ENCODE measurements at places on chromosomes 11 and 22.

- DNase-seq: no peak
These were observed 96.9 kb upstream of the PITPNB start for GRCh38 chr22:28015676-28016601.

- DNase-seq: no peak
These were observed 742.1 kb upstream of the TENM4 start for GRCh38 chr11:80182901-80183300.

GRCh38 chr11:17012712-17013547, 1.3 kb downstream of the PLEKHA7 start:
- DNase-seq: no peak

DNA sequence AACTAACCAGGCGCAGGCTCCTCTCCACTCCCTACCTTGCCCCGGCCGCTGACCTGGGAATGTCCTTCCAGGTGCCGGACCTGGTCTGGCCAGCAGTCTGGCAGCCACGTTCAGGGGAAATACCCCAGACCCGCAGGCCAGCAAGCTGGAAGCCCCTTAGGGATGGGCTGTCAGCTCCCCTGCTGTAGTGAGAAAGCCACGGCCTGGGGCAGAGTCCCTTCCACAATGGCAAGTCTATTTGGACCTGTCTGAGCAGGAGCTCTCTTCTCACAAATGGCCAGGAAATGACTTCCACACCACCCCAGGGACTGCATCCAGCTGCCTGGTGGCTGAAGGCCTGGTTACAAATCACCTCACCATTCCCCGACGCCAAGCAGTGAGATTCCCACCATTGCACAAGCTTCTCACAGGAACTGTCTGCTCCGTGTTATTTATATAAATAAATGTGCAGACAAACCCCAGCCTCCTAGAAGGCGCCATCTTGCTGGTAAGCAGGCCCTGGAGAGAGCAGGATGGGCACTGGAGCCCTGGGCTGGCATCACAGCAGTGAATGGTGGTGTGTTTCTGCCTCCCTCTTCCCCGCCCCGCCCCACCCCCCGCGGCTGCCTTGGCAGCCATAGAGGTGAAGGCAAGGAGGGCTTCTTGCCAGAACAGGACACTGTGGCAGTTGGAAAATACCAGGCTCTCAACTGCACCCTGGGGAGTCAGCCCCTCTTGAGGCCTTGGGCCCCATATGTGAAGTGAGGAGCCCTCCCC, 23.7 kb downstream of the RSPH14 start:
- no peak for DNase-seq

- no peak for DNase-seq
These were observed 185.2 kb downstream of the BCR start for GRCh38 chr22:23365524-23365923.

DNA sequence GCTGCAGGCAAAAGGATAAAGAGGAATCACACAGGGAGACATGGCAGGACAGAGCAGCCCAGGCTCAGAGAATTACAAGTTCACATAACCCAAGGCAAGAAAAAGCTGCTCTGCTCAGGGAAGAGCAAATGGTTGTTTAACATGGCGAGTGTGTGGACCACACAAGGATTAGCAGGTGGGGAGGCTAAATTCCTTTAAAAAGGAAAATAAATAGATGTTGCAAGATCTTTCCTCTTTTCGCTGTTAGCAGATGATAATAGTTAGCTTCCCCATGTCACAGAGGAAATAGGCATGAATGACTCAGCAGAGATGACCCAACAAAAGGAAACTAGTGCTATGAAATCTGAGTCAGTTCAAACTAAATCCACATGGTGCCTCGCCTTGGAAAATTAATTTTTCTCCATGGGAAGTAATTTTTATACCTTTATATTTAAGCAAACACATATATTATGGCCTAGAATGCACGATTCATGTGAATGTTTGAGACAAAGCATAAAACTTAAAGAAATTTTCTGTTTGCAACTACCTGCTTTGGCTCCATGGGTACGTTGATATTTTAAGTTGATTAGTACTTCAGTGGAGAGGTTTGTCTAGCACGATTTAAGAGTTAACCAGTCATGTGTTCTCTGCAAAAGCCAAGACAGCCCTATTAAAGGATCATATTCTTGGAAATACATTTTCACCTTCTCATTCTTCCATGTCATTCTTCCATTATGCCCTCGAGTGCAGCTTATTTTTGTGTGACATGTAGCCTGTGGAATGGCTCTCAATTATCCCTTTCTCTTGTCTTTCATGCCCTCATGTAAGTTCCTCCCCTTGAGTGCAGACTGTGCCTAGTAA, 38.5 kb upstream of the FJX1 start:
- no peak for DNase-seq

- no peak for DNase-seq
These were observed 1.4 kb downstream of the ARFGAP3 start for GRCh38 chr22:42855721-42856120.

DNA sequence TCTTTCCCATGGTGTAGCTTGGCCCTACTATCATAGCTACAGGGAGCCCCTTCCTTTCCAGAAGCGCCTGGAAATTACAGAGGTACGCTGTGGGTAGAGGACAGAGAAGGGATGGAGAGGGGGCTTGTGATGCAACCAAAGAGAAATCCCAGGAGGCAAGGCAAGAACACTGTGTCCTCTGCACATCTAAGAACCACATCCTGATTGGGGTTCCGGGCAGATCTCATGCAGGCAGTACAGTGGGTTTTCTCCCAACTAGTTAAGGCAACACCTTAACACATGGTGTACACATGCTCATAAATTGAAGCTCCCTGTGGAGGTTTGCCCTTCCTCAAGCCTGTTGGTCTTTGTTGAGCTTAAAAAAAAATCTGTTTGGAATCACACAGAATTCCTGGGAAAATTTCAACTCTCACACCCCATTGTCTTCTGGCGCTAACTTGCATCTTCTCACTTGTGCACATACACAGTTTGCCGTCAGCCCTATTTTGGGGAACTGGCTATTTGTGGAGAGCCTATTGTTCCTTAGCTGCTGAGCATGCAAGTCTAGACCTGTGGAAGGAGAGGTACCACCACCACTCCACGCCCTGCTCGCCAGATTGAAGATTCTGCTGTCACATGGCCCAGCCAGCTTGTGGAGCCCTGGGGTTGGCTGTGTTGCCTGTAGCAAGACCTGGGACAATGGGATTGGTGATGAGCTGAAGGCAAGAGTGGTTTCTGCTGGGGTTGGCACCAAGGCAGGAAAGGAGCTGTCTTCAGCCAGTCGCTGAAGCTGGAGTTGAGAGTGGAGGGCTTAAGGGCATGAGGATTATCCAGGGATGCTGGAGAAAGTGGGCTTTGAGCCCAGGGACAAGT, 52.4 kb downstream of the ALX4 start:
- no peak for DNase-seq

DNA sequence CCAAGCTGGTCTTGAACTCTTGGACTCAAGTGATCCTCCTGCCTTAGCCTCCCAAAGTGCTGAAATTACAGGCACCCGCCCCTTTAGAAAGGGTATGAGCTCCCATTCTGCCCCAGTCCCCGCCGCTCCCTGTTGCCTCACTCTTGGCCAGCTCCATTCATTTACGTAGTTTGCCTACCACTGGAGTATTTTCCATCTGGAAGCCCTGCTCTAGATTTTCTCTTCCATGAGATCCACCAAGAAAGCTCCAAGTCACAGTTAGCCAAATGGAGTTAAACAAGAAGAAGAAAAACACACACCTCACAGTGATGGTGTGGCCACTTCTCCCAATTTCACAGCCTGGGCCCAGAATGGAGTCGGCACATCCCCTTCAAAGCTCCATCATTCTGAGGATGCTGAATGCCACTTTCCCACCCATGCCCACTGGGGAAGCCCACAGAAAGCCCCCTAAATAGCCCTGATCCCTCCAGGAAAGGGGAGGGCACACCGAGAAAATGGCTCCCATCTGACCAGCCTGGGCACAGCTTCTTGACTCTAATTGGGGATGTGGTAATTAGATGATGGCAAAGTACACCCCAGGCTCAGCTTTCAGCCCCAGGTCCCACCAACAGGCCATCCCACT, 381.2 kb downstream of the MN1 start:
- no peak for DNase-seq

DNA sequence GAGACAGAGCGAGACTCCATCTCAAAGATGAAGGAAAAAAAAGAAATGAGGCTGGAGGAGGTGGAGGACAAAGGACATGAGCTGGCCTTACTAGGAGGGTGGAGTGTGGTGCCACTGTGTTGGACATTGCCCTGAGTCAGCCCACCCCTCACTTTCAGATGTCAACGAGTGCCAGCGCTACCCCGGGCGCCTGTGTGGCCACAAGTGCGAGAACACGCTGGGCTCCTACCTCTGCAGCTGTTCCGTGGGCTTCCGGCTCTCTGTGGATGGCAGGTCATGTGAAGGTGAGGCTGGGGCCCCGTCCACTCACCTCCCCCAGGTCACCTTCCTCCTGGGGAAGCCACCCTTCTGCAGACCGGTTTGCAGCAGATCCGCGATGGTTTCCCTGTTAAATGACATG, 40.6 kb downstream of the FBLN1 start:
- DNase-seq: no peak

- no peak for DNase-seq
These were observed 56.6 kb upstream of the FDX1 start for GRCh38 chr11:110373051-110373702.

DNA sequence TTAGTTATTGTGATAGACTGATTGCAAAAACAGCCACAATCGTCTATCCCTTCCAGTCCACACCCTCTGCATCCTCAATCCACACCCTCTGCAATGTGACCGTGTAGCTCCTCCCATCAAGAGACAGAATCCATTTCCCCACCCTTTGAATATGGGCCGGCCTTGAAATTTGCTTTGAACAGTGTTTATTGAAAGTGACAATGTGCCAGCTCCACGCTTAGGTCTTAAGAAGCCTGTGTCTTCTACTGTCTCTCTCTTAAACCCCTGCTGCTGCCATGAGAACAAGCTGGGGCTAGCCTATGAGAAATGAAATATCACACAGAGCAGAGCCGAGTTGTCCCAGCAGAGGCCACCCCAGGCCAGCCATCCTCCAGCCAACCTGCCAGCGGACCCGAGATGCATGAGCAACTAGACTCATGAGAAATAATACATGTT, 22.3 kb upstream of the MICAL2 start:
- peak; percentile 10 for DNase-seq

DNA sequence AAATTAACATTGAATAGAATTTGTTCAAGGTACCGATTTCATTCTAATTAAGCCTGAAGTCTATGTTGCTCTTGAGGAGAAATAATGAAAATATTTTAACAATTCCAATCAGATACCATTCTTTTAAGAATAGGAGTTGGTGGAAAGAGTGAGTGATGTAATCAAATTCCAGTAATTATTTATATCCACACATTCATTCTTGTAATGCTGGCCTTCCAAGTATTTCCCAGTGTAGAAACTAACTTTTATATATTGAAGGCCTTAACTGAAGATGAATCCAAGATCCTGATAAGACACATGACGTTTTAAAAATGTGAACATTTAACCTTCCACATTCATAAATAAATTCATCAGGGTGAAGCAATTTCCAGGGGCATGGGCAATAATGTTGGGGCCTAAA, 36.6 kb upstream of the PAX6 start:
- DNase-seq: no peak

- DNase-seq: no peak
These were observed 109.3 kb upstream of the CRYBB3 start for GRCh38 chr22:25090225-25090890.

GRCh38 chr11:50188040-50188439, 155.4 kb downstream of the OR4C45 start:
- no peak for DNase-seq
